Femur (tissue), 1 donor: ENCODE measurements at places on chromosomes 16 and 17.

DNA sequence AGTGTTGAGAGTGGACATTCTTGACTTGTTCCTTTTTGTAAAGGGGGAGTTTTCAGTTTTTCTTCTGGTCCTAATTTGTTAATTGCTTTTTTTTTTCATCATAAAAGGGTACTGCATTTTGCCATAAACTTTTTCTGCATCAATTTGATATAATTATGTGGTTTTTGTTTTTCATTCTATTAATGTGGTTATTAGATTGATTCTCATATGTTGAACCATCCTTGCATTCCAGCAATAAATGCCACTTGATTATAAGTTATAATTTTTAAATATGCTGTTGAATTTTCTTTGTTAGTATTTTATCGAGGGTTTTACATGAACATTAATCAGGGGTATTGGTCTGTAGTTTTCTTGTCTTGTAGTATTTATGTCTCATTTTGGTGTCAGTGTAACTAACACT is 87.2 kb upstream of the SMIM36 start:
- DNase-seq: no peak

- DNase-seq: peak; percentile 56
These were observed 240.0 kb downstream of the C16orf95 start for GRCh38 chr16:87076950-87077749.

DNA sequence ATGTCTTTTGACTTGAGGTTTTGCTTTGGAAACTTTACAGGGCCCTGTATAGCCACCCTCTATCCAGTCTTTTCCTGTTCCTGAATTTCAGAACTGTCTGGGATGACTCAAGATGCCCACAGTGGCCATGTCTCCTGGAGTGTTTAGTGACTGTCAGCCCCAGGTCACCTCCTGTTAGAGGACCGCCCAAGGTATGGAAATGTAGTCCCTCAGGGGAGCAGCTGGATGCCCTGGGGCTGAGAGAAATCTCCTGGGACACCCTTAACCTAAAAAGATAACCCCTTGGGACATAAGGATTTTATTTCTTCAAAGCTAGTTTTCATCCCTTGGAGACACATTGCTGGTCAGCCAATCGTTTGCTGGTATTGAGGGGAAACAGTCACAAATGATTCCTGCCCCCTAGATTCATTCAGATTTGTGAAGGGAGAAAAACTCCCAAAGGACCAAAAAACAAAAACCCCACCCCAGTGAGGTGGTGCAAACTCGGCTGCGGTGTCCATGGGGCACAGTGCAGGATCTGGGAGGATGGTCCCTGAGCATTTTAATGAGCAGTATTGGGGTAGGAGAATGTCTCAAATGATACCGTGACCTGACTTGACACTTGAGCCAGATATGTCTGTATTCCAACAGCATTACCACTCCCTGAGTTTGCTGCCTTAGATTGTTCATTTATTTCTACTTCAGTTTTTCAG is 1.7 kb downstream of the ZNF267 start:
- DNase-seq: no peak

- peak; percentile 58 for DNase-seq
These were observed 736 bp downstream of the SPATA20 start for GRCh38 chr17:50547736-50548083.

DNA sequence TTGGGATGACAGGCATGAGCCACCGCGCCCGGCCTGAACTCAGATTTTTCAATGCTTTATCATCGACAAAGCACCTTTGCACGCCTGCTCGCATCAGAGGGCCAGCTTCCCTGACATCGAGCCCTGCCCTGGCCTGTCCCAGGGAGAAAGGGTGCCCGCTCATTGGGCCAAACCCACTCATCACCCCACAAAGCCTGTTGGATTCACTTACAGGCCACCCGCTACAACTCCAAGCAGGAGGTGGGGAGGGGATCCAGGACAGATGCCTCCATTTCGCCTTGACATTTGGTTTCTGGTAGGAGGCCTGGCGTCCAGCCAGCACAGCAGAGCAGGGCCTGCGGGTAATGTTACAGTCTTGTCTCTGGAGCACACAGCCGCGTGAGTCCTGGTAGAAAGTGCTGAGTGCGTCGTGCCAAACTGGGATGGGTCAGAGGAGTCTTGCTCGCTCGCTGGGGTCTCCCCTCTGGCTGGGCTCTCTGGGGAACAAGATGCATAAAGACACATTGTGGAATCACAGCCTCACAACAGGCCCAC is 19.8 kb downstream of the SMTNL2 start:
- peak; percentile 90 for DNase-seq

DNA sequence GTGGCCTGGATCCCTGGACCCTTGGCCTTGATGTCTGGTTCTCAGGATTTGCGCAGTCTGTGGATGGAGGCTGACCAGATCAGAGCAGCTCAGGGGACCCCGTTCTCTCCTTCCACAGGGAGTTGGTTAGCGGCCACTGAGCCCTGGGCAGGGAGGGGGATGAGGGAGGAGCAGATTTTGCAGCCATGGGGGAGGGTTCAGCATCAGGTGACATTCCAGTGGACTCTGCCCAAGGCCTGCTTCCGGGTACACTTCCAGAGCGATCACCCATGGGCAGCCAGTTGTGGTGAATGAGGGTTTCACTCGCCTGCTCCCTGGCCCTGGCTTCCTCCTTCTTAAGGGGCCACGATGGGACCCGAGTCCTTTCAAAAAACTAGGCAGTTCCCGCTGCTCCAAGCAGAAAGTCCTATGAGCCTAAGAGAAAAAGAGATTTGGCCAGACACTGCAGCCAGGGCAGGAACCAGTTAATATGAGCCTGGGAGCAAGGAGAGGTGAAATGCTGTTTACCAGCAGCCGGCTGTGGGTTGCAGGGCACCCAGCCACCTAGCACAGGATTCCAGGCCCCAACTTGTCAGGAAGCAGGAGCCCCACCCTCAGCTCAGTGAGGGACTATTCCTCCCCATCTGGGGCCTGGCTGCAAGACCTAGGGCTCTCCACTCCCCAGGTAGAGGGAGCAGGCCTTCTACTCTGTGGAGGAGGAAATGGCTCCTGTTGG is 4.7 kb upstream of the GPRC5C start:
- no peak for DNase-seq

DNA sequence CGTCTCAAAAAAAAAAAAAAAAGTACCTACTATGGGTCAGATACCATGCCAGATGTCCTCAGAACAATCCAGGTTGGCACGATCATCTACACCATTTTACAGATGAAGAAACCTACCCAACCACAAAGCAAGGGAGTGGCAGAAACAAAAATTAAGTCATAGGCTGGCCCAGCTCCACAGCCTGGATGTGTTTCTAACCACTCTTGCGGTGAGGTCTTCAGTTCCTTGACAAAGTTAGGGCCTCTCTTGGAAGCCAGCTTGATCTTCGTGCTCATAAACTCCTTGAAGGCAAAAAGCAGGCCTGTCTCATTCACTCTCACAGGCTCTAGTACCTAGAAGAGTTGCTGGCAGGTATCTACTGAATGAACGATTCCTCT is 6.2 kb downstream of the GGA2 start:
- peak; percentile 63 for DNase-seq

DNA sequence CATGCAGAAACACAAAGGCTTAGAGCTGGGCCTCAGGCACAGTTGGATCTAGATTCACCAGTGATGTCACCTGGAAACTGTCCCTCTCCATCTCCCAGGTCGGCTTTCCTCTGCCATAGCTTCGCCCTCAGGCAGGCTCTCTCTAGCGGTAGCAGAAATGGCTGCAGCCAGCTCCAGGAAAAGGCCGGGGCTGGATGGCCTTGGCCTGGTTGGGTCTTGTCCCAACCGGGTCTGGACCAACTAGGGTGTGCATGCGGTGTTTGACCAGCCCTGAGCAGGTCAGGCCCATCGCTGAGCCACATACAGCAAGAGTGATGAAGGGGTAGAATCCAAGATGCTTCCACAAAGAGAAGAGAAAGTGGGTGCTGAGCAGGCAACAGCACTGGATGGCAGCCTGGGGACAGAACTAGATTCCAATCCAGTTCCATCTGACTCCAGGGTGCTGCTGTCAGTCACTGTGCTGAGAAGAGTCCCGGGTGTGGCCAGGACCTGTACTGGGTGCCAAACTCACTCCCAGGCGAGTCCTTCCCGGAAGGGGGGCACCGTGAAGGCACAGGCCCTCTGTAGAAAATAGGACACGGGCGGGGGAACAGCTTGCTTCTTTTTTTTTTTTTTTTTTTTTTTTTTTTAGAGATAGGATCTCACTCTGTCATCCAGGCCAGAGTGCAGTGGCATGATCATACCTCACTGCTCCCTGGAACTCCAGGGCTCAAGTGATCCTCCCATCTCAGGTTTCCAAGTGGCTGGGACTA is 51.8 kb downstream of the SOCS3 start:
- DNase-seq: no peak

- DNase-seq: no peak
These were observed 26.9 kb upstream of the PABPN1L start for GRCh38 chr16:88893127-88893968.
